ENCODE measurements at places on chromosomes 4 and X.

DNA sequence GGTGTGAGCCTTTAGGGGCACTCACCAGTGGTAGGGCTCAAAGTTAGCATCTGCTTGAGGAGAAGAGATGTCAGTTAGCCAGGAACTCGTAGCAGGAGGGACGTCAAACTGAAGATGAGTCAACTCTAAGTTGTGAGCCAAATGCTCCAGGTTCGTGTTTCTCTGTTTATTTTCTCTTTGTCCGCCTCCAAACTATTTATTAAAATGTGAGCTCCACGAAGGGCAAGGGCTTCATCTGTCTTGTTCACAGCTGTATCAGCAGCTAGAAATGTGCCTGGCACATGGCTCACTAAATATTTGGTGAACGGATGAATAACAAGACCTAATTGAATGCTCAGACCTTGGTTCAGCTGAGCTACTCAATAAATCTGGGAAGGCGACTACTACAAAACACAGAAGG lies 248.9 kb downstream of the BCOR start:
- no peak for DNase-seq

GRCh38 chrX:148755111-148755510 lies 254.7 kb downstream of the AFF2 start:
- DNase-seq, result no peak

DNA sequence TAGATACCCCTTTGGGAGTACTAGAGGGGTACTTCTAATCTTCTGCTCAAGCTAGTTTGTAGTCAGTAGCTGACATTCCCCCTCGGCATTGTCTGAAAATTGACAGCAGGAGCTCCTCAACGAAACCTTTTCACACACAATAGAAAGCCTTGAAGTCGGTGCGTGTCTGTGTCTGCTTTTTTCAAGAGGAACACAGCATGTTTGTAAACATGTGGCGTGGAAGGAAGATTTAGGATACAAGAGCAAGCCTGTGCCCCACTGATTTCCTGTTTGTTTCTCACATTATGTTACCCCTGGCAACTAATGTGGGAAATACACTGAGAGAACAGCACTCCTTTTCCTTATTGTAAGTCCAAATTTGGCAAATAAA lies 252.6 kb downstream of the ANKRD50 start:
- DNase-seq, result no peak

DNA sequence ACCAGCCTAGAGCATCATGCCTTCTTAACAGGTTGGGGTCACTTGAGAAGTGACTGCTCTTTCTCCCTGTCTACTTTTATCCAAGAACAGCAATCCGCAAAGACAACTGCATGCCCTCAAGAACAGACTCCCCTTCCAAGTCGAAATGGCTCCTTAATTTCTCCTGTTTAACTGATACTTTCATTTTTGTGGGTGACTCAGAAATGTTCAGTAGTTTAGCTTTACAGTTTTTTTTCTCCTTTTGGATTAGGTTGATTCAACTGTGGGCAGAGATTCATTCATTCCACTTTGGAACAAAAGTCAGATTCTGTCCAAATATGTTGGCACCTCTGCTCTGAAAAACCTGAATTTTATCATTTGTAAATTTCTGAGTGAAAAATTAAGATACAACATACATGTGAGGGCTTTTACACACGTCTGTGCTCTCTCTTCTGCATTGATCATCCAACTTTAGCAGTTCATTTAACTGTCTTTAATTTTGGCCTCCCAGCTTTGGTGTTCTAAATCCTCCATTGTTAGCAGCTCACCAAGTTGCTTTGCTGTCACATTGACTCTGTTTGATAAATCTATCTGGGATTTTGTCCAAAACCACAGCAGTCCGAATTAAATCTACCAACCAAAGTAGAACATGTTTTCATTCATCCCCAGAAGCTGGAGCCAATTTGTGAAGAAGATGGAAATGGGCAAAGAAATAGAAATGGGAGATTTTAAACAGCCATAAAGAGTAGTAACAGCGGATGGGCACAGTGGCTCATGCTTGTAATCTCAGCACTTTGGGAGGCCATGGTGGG lies 50.0 kb downstream of the HOPX start:
- DNase-seq, result no peak
